SK-MEL-5 (cell line): ENCODE measurements at places on chromosomes 7 and 10.

DNA sequence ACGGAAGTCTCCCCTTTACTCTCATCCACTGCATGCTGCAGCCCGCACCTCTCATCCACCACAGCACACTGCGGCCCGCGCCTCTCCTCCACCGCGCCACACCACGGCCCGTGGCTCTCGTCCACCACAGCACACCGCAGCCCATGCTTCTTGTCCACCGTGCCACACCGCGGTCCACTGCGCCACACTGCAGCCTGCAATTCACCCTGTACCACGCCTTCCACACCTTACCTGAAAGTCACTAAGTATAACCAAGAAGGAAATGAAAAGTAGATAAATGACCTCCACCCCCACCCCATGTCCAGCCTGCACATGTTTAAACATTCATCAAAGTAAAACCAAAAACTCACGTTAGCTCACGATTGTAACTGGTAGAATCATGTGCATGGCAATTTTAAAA is 176.1 kb downstream of the DIP2C start:
- no peak for DNase-seq

DNA sequence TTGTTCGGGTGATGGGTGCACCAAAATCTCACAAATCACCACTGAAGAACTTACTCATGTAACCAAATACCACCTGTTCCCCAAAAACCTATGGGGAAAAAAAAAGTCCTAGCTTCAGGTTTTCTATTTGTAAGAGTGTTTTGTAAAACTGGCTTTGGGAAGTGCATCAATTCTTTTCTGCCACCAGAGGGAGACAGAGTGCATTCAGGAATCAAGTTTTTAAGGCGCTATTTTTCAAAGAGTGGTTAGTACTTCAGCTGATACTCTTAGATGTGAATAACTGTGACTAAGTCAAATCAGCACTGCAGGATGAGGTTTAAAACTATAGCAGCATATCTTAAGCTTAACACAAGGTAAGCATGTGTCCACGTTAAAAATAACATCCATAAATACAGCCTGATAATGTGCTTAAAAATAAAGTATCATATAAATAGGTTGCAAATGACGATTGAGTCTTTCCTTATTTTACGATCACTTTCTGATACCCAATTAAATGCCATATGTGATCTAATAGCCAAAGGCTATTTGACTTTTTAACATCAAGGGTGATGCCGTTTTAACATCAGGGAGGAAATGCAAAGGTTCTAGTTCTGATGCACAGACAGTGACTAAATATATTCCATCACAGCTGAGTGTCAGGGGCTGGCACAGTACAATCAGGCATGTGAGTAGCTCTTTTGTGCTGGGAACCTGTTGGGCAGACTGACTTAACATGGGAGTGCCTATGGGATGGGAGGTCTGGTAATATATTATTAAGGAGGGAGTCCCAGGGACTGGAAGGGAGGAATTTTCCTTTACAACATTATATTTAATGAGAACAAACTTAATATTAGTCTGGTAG is 10.6 kb upstream of the LYZL2 start:
- DNase-seq: peak; percentile 52

DNA sequence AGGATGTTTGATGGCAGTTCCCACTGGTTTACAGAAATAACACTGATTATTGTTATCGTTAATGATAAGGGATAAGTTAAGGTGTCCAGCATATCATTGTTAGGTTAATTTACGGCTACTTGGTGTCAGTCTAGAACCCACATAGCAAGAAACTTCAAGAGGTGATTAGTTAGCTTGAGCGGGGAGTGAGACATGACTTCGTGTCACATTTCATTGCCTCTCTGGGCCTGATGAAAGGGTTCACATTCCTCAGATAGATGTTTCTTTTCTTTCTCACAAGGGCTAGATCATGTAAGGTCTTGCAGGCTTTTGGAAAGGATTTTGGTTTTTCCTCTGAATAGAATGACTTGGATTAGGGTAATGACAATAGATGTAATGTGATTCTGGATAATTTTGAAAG is 26.7 kb downstream of the WAC start:
- DNase-seq: no peak

DNA sequence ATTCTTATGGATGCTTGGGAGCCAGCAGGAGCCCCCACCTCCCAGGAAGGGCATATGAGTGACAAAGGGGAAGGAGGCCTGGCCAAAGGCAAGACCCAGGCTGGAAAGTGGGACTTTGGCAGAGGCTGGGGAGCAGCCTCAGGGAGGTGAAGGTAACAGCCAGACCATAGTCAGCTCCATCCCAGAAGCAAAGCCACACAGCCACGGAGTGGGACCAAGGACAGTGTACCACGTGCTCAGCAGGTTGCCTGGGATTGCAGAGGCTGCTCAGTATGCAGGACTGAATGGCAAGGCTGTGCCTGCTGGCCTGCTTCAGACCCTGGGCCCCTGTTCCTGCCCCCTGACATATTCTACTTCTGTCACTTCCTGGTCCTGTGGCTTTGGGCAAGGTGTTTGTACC is 17.6 kb upstream of the GPR26 start:
- no peak for DNase-seq

DNA sequence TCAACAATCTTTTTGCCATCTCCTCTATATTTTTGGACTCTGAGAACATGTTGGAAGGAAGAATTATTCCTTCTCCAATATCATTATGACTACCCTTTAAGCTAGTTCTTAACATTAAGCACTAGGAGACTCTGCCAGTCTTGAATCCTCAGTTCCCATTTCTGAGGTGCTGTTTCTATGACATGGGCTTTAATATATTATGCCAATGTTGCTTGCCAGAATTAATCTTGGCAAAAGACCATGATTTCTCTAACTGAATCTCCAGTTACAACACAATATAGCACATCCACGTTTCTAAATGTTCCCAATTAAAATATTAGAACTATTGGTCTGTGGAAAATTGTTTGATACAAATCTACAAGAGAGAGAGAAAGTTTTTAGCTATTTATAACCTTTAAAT is 250.0 kb downstream of the HGF start:
- no peak for DNase-seq

DNA sequence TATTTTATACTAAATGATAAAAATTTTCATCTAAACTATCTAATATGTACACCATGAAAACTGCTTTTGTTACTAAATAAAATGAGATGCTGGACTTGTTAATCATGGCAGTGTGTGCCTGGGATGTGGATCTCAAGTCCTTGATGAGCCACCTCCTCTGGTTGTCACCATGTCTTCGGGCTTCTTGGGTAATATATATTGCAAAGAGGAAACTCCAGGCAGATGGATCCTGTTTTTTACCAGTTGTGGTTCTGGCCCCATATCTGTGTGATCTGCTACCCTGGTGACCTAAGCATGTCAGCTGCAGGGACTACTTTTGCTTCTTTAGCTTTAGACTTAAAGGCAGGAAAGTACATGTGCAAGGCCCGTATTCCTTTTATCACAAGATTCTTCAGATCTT is 46.2 kb downstream of the TMEM60 start:
- no peak for DNase-seq

DNA sequence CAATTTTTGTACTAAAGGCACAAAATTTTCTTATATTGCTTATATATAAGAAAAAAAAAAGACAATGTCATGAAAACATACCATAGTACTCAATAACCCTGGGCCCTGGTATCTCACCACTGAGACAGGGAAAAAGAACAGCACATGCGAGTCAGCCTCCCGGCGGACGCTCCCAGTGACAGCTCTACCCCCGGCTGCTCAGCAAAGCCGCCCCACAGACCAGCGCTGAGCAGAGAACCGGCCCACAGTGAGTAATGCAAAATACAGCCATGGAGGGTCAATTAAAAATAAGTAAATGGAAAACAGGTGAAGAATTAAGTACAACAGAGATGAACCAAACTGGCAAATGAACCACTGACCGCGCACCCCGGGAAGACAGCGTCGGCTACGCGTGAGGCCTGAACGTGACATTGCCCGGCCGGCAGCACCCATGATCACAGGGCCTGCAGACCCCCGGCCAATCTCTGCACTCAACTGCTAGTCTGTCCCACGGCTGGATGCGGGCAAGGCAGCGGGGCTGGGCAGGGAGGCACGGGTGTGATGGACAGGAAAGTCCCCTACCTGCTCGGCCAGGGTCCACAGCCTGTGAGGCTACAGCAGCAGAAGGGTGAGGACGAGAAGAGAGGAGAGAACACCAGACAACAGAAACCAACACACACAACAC is 175.9 kb downstream of the ZMYND11 start:
- DNase-seq: no peak

DNA sequence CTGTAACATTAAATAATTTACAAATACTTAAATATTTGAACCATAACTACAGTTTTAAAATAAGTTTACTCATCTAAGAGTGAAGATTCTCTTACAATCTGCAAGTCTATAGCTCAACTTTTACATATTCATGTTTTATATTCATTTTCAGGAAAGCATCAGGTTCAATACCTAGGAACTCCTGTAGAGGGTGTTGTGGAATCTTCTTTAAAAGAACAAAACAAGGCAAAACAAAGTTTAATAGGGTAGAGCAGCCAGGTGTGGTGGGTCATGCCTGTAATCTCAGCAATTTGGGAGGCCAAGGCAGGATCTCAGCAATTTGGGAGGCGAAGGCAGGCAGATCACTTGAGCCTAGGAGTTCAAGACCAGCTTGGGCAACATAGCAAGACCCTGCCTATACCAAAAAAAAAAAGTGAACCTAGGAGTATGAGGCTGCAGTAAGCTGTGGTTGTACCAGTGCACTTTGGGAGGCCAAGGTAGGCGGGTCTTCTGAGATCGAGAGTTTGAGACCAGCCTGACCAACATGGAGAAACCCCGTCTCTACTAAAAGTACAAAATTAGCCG is 45.1 kb downstream of the ST8SIA6 start:
- peak; percentile 51 for DNase-seq

- DNase-seq: no peak
Observed at GRCh38 chr10:117830787-117831212, 215.9 kb downstream of the RAB11FIP2 start.

DNA sequence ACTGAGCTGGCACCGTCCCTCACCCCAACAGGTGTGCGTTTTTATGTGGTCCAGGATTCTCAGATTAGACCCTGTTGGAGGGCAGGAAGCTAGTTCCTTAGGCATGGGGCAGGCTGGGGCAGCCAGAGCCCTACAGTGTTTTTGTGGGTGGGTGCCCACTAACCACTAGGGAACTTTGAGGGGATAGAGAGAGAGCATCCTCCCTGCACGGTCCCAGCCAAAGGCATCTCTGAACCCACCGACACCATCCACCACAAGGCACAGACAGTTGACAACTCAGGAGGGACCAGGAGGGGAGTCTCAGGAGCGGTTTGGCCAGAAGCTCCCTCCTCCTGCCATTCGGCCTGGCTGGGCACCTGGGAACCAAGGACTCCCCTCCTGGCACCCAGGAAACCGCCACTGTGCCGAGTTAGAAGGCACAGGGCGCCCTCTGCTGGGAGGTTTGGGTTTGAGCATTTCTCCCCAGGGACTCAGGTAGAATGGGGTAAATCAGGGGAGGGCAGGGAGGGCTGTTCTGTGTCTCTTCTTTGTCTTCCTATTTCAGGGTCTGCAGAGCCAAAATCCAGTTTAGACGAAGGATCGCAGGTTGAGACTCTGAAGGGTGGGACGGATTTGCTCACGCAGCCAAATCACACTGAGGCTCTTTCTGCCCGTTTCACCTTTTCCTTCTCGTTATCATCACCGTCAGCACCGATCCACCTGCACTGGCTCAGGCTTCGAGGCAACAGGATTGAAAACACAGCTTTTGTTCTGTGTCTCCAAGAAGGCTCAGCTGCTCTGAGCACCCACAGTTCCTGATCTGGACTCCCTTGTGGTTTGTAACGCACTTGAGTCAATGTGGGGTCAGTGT is 84.8 kb upstream of the COL13A1 start:
- peak; percentile 59 for DNase-seq

DNA sequence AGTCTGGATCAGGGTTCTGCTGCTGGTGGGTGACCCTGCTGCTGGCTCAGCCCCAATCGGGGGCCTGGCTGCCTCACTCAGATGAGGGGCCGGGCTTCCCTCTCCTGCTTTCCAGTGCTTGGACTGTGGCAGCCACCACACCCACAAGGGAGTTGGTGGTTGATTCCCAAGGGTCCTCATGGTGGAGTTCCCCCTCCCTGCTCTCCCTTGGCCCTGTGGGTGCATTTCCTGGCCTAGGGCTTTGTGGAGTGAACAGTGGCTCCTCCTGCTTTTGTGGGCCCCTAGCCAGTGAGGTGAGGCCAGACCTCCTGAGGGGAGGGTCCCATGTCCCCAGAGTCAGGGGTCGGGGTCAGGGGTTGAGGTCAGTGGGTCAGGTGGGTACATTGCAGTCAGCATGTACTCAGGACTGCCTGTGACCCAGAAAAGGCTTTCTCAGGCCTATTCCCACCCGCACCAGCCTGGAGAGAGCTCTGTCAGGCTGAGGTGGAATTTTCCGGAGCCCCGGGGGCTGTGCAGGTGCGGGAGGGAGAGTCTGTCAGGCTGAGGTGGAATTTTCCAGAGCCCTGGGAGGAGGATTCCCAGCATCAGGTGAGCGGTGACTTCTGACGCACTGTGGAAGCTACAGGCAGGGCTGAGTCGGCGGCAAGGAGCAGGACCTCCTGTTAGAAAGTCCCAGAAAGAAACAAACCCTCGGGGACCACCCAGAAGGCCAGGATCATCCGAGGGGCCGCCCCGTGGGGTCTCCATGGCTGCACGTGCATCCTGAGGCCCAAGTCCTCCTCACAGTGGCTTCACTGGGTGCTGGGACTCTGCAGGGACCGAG is 94.4 kb upstream of the INSIG1 start:
- DNase-seq: no peak

- no peak for DNase-seq
Observed at GRCh38 chr10:64142395-64142794, 621.2 kb downstream of the REEP3 start.

- DNase-seq: no peak
Observed at GRCh38 chr10:73865459-73866442, 8.6 kb downstream of the CAMK2G start.
